ENCODE measurements at places on chromosomes 3 and 15.

DNA sequence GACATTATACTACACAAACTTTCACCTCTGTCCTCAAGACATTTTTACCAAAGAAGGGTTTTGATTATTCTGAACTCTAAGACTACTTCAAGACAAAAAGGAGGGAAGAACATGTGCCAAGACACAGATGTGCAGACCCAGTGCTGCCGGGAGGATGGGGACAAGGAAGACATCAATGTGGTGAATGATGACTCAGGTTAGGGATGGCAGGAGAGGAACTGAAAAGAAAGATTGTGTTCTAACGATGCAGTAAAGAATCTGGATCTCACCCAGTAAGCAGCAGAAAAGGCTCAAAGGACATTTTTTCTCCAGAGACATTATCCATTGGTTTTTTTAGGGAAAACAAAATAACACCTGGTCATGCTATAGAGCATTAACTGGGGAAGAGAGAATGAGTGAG is 449.9 kb upstream of the NR2F2 start:
- no peak for DNase-seq

DNA sequence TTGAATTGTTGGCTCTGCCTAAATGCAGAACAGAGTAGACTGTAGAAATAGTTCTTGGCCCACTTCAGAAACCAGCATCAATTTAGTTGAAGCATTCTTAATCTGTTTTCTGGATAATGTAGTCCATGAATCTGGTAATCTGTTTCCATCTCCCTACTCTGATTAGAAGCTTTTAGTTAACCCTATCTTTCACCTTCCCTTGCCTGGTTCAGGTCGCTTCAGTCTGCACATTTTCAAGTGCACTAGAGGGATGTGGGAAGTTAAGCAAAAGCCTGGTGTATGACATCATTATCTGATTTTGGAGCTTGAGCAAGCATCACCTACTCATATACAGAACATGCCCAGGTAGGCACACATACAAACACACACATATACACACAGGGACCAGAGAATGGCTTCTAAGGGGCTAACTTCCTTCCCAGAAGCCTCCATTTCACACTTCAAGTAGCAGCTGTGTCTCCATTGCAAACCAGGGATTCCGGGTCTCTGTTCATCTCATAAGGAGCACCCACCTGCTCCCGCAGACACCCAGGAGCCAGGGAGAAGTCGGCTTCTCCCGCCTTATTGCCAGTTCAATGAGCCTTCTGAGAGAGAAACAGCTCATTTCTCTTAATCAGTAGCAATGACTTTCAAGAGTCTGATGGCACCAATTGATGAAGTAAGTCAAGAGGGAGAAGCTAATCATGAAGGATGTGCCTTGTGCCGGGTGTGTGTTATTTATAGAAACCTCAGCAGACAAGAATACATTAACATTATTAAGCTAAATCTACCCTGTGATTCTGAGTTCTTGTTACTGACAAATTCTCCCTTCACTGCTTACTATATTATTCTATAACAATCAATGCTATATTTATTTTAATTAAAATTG is 347.9 kb upstream of the STAC start:
- no peak for DNase-seq

DNA sequence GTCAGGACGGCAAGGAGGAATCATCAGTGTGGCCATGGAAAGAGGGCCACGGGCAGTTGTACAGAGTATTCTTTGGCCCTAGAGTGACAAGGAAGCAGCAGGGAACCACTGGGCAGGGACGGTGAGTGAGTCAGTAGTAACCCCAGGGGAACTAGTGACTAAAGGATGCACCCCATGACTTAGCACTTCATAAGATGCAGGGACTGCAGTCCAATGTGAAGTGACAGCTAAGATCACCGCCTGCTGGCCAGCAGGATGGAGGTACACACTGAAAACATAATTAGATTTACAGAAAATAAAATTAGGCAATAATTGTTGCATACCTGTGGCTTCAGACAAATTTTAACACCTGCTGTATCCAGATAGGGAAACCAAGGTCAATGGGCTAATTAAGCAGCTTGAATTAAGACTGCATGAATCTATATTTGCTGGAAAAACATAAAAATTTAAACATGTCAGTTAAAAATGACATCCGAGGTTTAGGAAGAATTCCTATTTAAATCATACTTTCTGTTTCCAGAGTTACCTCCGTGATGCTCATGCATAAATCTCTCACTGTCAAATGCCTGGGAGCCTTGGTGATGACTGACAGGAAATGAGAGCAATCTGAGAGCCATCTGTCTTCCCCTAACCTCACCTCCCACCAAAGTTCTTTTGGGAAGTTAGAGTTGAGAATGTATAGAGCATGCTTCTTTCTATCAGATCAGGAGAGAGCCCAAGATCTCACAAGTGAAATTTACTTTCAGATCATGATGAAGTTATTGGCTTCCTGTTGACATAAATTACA is 56.5 kb downstream of the DCLK3 start:
- DNase-seq, result no peak

GRCh38 chr3:106401666-106402490 is 533.1 kb upstream of the CBLB start:
- DNase-seq, result no peak

- no peak for DNase-seq
These were observed 93.0 kb upstream of the HES1 start for GRCh38 chr3:194042927-194043326.

DNA sequence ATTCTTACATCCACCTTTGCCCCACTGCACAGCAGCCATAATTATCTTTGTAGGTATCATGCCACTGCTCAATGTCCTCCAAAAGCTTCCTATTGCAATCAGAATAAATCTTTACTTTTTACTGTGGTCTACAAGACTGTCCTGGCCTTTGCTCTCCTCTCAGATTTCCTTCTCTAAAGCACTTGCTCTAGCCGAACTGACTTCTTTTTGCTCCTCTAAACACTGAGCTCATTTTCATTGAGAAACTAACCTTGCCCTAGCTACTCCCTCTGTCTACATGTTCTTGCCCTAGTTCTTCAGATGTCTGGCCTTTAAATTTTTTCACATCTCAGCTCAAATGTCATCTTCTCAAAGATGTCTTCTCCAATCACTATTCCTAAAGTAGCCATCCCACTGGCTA is 342.8 kb downstream of the TBC1D5 start:
- no peak for DNase-seq

All from cortex of kidney (tissue), 1 donor.